ENCODE measurements at places on chromosomes 2 and 18. TPM values are rescaled to one million over a fixed set of nuclear protein-coding genes. Genes with fewer than 3 reads are reported as not detected.

GRCh38 chr2:196390243-196391148, 219.1 kb upstream of the STK17B start:
- no peak for DNase-seq

GRCh38 chr2:155701721-155702120, 630.8 kb downstream of the NR4A2 start:
- DNase-seq: no peak

ACTG2 gene
- 0.63 TPM for total RNA-seq

AGXT gene
- 0.34 TPM for total RNA-seq

CPS1 gene
- total RNA-seq: 0.73 TPM

DNA sequence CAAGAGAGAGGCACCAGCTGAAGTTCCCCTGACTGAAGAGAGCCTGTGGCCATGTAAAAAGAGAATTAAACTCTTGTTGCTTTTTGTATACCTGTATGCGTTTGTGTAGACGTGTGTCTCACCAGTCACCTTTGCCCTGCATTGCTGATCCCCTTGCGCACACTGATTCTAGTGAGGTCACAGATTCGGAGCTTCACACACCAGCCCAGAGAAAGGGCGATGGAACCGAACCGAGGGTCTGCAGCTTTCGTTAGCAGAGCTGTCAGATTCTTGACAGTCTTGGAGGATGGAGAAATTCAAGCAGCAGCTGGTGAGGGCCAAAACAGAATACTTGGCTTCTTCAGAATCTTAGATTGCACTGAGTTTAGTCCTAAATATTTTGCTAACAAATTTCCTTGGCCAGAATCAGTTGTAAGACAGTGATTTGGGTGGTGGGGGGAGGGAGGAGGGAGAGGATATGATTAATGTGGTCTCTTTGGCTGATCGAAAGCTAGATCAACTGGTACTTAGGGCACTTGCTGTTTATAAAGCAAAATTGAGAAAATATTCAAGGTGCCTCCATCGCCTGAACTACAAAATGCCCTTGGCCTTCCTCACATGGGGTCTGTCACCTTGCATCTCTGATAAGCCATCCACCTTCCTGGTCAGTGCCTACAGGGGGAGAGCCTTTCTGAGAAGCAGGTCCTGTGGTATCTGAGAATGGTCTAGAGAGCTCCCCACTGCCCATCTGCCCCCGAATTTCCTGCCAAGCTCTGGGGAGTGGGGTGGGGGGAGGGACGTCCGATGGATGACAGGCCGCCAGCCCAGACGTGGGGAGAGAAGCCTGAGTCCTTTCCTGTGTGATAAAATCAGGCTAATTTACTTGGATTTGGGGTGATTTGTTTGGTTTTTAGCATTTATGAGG, 123.5 kb downstream of the CABLES1 start:
- DNase-seq: no peak

DNA sequence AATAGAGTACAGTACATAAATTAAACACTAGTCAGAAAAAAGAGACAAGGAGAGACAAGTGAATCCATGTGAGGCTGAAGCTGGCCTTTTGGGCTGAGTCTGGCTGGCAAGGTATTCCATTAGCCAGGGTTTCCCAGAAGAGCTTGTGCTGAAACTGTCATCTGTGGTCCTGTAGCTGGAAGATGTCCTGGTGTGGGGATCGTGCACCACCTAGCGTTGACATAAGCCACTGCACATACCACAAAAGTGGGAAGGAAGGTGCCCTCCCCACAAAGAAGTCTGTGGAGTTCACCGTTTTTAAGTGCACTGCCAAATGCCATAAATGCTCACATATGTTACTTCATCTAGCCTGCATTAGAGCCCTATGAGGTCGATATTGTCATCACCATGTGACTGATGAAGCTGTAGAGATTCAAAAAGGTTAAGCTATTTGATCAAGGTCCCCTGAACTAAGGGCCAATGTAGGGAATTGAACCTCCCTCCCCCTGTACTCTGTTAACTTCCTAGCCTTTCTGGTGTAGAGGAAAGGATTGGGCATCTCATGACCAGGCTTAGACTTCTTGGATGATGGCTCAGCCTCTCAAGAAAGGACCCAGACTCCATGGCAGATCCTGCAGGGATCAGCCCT, 31.9 kb upstream of the GALNT14 start:
- DNase-seq: peak; percentile 17

STAT4 gene
- total RNA-seq: 71.7 TPM

DNA sequence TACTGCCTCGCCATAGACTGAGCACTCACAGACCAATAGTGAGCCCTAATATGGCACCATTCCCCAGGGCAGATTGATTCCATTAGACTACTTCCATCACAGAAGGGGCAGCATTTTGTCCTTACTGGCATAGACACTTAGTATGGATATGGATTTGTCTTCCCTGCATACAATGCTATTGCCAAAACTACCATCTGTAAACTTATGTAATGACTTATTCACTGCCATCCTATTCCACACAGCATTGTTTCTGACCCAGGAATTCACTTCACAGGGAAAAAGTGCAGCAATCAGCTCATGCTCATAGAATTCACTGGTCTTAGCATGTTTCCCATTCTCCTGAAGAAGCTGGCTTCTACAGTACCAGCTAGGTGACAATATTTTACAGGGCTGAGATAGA, 179.0 kb downstream of the PPP1R1C start:
- DNase-seq: no peak

- no peak for DNase-seq
These were observed 5.9 kb upstream of the ELAC1 start for GRCh38 chr18:50961974-50962373.

GRCh38 chr2:70508711-70509462, 44.7 kb downstream of the TGFA start:
- no peak for DNase-seq

DNA sequence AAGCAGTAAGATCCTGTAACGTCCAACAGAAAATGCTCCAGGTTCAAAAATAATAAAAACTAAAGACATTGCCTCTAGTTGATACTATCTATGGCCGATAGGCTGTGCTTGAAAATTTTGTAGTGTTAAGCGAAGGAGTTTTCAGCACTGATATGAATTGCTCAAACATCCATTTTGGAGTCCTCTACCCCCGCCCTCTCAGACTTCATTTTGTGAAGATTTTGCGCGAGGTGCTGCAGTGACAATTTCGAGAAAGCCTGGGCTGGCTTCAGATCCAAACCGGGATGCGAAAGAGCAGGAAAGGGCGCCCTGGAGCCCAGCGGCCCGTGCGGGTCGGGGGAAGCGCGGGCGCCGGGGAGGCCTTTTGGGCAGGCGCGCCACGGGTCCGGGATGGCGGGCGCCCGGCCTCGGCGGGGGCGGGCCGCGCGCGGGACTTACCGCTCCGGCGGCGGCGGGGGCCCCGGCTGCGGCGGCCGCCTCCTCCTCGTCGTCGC, 1.8 kb downstream of the SP3 start:
- DNase-seq: peak; percentile 36

- no peak for DNase-seq
These were observed 148.4 kb downstream of the EIPR1 start for GRCh38 chr2:3229221-3229620.

DNA sequence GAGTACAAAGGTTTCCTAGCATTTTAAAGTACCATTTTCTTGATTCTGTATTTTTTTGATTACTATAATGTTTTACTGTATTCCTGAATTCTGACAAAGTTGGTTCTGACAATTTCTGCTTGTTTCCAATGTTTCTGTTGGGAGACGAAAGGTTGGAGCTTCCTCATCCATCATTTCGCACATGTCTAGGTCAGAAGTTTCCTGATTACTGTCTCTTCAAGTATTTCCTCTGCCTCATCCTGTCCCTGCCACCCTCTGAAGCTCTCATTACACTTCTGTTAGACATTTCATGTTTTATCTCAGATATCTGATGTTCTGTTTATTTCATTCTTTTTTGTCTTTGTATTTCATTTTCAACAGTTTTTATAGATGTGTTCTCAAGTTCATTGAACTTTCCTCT, 895.8 kb downstream of the TSN start:
- DNase-seq: no peak

PLCD4 gene
- not detected for total RNA-seq

BOLL gene
- not detected for total RNA-seq

LRATD1 gene
- total RNA-seq: 0.11 TPM

IL36G gene
- not detected for total RNA-seq

DNA sequence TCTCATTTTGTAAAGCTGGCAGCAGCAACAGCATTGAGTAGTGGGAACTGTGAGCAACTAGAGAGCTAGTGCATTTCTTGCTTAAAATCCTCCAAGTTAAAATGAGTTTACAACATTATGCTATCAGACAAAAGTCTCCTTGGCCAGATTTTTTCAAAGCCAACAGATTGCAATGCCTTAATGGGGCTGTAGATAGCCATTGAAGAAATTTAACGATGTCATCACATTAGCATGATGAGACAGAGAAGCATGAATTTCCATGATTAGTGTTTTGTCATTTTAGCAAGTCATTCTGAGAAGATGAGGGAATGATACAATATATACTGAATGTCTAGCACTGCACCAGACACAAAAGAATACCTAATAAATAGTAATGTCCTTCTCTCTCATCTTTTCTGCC, 307.5 kb upstream of the REG3G start:
- DNase-seq: no peak
